ENCODE measurements at places on chromosomes 4 and X.
A peak's percentile ranks its signal among the peaks of the same experiment; 100 is the strongest.

GRCh38 chrX:12843061-12843667, 23.7 kb upstream of the TLR7 start:
- DNase-seq: no peak

DNA sequence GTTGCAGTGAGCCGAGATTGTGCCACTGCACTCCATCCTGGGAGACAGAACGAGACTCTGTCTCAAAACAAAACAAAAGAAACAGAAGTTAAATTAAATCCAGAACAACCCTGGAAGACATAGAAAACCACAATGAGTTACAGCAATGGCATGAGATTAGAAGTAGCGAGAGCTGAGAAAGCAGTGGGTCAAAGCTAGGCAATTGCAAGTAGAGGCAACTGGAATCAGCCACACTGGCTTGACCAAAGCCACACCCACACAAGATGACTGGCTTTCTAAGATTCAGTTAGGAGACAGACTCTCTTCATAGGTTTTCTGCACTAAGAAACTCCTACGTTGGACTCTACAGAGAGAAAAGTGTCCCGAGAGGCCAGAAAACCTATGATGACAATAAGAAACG, 443.0 kb downstream of the GPM6A start:
- DNase-seq: no peak

DNA sequence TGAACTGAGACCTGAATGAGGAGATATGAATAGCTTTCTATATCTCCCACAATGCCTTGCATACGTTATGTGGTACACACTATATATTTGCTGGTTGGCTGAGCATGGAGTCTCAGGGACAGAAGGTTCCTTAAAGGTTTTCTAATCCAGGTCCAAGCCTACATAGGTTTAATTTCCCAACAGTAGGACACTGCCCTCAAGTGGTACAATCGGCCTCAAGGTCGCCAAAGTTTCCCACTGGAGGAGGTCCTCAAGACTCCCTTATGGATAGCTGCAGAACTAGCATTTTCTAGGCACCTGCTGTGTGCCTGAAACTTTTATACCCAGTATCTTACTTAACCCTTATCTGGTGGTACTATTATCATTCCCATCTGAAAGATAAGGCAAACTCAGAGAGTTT, 21.0 kb upstream of the EFNB1 start:
- peak; percentile 22 for DNase-seq

DNA sequence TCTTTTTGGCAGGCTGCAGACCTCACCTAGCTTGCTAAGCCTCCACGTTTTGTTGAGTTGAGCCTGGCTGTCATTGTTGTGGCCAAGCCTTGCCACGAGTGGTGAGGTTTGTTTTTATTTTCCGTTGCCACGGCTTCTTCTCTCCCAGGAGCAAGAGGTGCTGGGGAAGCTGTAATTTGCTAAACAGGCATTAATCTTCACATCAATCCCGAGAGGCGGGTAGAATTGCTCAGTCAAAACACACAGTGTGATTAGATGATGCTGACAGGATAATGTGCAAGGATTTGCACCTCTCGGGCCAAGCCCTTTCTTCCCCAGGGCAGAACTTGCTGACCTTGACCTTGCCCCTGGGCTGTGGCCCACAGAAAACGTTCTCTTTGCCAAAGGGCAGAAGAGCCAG, 72.2 kb upstream of the ATP6AP2 start:
- no peak for DNase-seq

GRCh38 chr4:2305766-2306501, 44.0 kb upstream of the MXD4 start:
- no peak for DNase-seq

DNA sequence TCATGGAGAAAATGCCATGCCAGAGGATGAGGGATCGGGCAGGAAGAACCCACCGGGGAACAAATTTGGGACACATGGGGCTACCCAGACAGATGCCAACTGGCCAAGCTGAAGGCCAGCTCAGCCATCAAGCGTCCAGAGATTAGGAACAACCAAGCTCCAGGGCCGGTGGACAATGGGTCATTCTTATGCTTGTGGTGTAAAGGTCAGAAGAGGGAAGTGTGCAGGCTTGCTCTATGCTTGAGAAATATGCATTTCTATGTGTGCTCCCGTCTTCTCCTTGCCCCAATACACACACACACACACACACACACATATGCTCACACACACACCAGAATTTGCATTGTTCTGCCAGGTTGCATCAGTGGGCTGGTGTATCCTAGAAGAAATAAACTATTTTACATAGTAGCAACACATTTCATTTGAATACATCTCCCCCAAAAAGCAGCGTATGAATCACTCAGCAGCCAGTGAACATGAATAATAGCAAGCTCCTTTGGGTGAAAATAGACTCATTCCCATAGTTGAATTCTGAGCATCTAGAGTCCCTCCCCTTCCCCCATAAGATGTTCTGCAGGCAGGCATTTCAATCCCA, 201.9 kb upstream of the PPARGC1A start:
- DNase-seq: no peak

DNA sequence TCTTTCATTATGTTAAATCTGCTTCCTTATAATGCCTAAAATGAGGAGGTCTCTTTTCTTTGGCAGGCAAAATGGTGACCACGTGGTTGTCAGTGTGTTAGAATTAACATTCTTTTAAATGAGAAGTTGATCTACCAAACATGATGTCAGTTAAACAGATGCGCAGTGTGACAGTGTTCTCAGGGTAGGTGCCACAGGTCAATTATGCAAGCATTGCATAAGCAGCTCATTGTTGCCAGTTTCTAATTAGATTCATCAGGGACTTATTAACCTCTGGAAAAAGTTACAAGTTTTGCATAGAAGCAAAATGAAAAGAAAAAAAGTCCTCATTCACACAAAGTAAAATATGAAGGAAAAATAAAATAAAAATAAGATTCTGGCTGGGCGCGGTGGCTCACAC, 324.1 kb upstream of the GALNT7 start:
- no peak for DNase-seq

- DNase-seq: no peak
These were observed 1.1 kb downstream of the STBD1 start for GRCh38 chr4:76307660-76308014.

DNA sequence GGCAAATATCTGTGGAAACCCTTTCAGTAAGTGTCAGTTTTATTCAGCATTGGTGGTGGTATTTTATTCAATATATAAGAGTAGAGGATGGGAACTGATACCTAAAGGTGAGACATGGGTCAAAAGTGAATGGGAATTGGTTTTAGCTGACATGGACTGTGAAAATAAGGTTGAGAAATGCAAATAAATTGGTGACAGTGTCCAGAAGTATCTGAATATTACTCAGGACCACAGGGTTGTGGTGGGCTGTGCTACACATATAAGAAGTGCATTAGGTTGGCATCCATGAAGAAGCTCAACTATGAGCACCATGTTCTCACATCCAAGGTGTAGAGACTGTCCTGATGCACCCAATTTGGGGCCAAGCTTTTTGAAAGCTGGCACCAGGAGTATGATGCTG, 45.0 kb downstream of the ETDC start:
- no peak for DNase-seq

GRCh38 chrX:17501746-17502145, 126.7 kb downstream of the NHS start:
- no peak for DNase-seq

DNA sequence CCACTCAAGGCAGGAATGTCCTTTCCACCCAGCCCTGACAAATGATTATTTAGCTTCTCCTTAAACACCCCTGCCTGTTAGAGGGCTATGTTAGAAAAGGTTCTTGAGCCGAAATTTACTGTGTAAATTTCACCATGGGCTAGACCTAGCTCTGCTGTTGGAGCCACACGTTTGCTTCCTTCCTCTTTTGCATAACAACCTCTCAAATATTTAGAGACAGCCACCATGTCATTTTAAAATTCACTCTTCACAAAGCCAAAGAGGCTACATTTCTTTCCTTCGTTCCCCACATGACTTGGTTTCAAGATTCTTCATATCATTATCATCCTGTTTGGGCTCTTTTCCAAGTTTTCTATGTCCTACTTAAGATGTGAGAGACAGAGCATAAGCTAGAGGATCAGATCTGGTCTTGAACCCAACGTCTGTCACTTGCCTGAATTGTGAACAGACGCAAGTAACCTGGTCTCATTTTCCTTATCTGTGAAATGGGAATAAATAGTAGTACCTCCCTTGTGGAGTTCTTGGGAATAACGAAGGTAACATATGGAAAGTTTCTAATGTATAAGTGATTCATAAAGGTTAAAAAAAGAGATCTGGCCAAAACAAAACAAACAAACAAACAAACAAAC, 6.7 kb downstream of the DOCK11 start:
- DNase-seq: no peak

- DNase-seq: no peak
These were observed 187.8 kb upstream of the NR3C2 start for GRCh38 chr4:148630051-148630450.

DNA sequence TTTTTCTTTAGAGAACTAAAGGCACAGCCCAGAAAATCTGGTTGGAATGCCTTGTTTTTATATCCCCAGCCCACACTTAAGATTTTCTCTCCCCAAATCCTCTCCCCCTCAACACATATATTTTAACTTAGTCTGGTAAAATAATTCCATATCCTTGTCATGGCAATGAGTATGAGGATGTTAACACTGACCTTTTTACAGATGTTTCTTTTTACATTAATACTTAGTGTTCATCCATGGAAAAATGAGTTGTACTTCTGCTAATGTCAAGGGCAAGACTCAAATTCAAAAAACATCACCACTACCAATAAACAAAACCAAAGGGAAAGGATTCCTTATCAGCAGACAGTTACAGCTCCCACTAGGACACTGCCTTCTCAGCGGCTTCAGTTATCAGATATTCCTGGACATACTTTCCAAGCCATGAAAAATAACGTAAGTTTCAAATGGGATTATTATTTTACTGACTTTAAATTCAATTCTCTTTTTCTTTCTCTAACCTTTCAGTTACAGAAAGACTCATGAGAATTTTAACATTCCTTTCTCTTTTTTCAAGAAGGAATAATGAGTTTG, 83.3 kb downstream of the RASL11B start:
- DNase-seq: no peak

DNA sequence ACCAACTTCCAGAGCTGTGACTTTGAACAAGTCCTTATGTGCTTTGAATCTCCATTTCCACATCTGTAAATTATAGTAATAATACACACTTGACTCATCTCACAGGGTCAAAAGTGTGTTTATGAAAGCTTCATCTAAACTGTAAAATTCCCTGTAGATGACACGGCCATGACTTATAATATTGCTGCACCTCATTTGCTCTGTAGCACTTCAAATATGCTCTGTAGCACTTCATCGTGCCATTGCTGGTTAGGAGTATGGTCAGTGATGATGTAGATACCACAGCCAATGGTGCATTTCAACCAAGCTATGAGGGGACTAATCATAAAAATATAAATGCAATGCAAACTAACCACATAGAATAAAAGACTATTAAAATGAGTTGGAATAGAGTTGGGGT, 318.6 kb downstream of the ANK2 start:
- DNase-seq: no peak

DNA sequence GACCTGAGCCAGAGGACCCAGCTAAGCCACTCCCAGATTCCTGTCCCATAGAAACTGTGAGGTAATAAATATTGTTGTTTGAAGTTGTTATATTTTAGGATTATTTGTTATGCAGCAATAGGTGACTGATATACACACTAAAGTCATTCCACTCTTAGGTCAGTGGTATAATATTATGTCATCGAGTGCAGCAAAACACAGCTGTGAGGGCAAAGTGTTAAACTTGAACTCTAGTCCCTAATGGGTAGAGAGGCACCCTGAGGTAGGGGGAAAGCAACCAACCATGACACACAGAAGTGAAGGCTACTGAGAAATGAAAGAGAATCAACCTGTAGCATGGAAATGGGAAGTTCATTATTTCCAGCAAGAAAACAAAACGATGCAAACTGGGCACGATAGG, 66.6 kb downstream of the ATXN3L start:
- DNase-seq: no peak

DNA sequence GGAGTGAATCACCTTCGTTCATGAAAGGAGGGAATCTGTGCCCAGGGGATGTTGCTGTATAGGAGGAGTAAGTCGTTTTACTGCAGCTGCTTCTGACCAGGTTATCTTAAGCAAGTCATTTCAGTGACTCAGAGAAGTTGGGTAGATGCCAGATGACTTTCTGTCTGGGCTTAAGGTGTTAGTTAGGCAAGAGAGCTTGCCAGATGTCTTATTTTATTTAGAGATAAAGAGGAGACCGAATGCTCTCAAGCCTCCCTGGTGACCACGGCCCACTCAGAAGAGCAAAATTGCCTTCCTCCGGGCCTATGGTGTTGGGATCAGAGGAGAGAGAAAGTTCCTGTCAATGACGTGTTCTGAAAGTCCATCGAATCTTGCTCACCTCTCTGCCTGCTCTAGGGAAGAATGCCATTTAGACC, 16.3 kb upstream of the ZNF827 start:
- DNase-seq: peak; percentile 65

- DNase-seq: no peak
These were observed 3.5 kb downstream of the S100G start for GRCh38 chrX:16653424-16653823.

GRCh38 chr4:174211622-174212044, 71.8 kb downstream of the FBXO8 start:
- no peak for DNase-seq

DNA sequence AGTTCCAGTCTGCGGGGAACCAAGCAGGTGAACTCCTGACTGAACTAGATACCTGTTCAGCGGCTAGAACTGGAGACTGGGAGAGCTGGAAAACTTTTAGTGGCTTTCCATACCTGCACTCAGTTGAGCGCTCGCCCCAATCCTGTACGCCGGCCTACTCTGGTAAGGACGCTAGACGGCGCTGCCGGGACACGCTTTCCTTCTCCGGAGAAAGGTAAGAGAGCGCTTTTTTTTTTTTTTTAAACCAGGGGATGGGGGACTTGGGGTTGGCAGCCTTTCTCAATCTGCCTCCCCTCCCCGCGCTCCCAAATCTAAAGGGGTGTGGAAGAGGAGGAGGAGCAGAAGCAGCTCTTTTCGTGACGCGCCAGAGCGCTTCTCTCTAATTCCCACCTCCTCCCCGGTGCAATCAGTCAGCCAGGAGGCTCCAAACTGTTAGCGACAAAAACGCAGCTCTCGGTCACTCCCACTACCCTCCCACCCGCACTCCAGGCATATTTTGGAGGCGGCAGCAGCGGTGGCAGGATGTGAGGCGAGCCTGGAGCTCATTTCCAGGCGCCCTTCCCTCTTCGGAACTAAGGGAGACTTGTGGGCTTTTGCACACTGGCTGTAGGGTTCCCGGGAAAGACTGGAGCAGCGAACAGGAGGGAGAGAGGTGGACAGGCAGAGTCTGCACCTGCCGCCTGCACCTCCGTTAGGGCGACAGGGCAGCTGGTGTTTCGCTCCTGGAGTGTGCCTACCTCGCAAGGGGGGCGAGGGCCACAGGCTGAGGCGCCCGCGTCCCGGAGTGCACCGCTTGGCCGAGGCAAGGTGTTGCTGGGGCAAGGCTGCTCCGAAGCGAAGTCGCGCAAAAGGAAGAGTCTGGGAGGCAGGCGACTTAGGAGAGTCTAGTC, at the start of gene IL1RAPL2:
Gene IL1RAPL2 (plus strand): TSS at position 409 of the 890 bp plus-strand sequence.
- DNase-seq: peak; percentile 17

DNA sequence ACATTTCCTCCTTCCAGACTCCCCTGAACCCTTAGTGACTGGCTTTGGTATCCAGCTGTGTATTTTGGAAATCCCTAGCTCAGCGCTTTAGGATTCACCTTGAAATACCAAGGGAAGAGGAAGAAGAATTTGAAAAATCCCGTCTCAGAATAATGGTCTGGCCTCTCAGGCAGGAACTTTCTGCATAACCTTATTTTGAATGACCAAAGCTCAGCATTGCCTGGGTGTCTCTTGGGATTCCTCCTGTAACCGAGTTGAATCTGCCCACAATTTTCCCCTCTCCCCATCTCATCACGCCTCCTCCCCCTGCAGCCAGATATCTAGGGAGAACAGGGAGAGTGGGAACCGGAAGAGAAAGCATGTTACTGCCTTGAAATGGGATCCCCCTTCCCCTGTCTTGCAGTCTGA, 116.2 kb downstream of the SMIM20 start:
- no peak for DNase-seq

All from NCI-H460 (cell line).